ENCODE measurements at places on chromosomes 16 and 17.

- no peak for DNase-seq
These were observed 6.8 kb upstream of the CD300A start for GRCh38 chr17:74459622-74460021.

DNA sequence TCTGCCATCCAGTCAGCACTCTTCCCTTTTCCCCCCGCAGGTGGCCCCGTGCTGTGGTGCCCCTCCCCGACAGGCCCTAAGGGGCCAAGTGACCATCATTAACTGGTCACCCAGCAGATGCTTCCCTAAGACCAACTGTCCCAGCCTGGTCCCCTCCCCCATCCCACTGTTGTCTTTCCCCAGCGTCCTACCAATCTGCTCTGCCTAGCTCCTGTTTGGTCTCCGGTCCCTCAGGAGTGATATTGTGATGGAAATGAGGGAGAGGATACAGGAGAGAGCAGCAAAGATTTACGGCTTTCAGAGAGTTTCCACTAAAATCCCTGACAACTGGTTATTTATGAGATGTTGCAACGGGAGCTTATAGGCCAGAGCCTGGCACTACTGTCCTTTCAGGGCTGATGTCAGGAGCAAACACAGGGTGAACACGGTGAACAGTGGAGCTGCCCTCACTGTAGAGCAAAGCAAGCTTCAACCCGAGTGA is 1.4 kb upstream of the TTLL6 start:
- DNase-seq = no peak

DNA sequence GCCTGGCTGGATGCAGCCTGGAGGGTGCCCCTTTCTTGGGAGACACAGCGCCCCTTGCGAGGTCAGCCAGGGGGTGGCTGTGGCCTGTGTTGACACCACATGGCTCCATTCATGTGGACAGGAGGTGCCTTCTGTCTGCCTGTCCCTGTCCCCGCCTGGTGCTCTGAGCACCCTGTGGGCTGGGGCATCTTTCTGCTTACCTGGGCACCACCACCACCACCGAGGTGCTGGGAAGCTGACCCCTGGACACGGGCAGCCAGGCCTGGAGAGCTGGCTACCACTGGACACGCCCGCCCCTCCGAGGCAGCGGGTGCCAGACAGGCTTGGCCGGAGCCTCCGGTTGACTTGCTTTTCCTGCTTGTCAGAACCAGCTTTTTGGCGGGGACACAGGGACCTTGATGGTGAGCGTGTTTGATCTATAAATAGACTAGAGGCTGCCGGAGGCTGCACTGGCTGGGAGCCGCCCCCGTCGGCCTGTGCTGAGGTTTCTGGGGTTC is 121.3 kb upstream of the GSE1 start:
- peak; percentile 7 for DNase-seq

- DNase-seq = no peak
These were observed 2.4 kb upstream of the TACO1 start for GRCh38 chr17:63598281-63598680.

- no peak for DNase-seq
These were observed 47.9 kb downstream of the COPRS start for GRCh38 chr17:31811101-31811500.

- DNase-seq = no peak
These were observed 5.4 kb downstream of the GID4 start for GRCh38 chr17:18044609-18045008.

GRCh38 chr16:50525716-50526115 is 22.5 kb upstream of the NKD1 start:
- DNase-seq = no peak

DNA sequence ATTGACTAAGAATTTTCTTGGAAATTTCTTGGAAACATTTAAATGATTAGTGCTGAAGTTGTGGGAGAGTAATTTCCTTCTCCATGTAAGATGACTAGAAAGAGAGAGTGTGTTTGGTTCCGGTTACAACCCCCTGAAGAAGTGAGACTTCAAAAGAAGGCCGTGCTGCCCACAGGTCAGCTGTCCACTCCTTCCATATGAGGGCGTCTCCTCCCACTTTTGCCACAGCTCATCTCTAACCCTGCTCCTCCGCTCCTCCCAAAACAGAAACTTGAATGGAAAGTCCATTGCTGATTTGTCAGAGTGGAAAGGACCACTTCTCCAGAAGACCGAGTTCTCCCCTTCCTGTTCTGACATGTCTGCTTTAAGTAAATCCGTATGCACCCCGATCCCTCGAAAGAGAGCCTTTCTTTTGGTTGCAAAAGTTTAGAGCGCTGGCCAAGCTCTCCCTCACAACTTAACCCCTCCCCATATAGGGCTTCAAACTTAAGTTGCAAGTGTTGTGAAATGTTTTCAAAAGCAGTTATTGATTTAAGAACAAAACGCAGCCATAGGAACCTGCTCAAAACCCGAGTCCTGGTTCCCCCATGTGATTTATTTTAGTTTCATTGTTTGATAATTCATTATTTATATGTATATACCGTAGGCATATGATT is 129.5 kb downstream of the SOCS1 start:
- DNase-seq = no peak

DNA sequence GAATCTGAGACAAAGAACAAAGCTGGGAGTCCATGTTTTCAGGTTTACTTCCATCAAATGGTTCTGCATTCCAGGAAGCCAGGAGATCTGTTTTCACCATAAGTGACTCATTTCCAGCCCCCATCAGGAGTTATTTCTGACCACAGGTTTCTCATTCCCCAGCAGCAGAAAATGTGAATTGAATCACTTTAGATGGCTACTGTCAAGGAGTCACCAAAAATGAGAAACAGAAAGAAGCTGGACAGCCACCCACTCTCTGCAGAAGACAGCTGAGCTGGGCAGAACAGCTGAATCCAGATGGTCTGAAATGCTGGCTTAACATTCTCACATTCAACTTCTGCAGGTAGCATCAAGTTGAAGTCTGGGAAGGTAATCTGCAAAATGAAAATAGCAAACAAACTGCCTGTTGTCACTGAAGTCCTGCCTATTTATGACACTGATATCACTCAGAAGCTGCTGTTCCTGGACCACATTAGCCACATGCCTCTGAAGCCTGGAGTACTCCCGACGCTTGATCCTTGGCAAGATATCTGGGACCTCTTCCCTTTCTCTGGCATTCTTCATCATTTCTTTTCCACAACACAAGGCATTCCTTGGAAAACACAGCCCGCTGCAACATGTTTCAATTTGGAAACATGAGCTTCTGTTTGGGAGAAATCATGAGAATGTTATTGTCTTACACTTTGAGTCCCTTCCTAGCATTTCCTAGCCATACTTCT is 15.3 kb downstream of the CCL11 start:
- no peak for DNase-seq

GRCh38 chr17:78572239-78573205 is 4.7 kb downstream of the DNAH17 start:
- no peak for DNase-seq

DNA sequence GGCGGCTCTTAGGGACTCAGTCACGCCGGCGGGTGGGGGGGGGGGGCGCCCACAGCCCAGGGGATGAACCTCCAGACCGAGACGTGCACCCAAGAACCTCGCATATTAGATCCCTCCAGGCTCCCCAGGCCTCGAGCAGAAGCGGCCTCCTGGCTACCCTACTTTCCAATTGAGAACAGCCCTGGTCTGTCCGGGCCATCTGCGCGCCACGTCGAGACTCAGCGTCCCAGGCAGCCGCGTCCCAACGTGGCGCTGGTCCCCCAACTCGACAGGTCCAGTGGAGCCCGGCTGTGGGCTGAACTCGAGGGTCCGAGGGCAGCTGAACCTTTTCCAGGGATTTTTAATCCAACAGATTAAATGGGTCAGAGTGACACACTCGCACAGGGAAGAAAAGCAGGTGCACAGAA is 2.3 kb upstream of the IRX3 start:
- DNase-seq = no peak

DNA sequence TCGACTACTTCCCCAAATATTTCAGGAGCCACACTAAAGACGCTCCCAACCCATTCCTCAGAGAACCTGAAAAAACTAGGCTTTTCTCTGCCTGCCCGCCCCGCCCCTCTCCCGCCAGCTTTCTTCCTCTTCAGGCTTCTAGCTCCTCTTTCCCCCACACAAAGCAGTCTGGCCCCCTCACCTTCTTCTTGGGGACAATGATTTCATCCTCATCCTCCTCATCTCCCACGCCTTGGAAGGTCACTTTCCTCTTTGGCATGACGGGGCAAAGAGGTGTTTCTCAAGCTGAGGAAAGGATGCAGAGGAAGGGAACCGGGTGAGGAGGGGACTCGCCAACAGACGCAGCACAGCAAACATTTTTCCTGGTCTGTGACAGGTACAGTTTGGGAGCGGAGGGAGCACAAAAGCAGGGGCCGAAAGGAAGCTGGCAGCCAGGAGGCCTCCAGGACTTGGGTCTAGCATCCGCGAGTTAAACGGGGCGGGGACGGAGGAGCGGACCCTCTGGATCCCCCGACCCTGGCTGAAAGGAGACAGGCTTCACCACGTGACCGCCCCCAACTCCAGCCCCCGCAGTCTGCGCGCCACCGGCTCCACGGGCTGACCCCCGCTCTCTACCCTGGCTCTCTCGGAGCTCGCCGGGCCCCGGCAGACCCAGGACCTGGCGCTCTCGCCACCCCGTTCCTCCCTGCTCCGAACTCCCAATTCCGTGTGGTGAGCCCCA is 525 bp downstream of the CD2BP2 start:
- DNase-seq = no peak

DNA sequence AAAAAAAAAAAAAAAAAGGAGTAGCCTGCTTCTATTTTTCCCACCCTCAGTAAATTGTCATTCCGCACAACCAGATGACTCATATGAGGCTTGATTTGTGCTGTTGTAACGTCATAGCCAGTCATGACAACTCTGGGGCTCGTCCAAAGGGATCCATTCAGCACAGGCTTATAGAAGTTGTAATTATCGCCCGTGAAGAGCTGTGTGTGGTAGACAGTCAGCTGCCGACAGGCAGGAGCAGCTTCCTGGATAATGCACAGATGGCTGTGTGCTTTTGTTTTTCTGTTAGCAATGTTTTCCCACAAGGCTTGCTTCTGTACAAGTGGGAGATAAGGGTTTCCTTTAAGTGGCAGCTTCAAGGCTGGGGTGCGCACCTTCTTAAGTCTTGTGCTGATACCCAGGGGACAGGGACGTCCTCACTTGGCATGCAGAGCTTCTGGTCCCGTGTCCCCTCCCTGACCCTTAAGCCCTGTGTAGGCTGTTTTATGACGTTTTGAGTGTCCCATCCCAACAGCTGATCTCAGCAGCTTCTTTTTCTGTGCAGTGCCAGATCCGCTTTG is 26.0 kb downstream of the SNX29 start:
- no peak for DNase-seq
